ENCODE measurements at places on chromosomes 4 and X.
A peak's percentile ranks its signal among the peaks of the same experiment; 100 is the strongest.

DNA sequence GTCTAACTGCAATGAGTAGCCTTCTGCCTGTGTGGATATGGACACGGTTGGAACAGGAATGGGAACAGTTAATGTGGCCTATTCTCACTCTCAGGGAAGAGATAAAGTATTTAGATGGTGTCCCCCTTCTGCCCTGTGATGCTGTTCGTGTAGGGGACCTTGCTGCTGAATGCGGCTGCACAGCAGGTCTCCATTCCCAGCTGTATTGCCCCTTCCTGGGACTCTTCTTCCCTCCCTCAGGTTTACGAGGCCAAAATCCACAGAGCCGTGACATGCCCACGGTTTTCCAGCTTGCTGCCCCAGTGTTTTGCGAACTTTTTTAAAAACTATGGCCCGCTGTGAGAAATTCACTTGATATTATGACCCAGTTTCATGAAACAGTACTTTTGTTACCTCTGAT is 50.3 kb downstream of the SNX25 start:
- no peak for DNase-seq

DNA sequence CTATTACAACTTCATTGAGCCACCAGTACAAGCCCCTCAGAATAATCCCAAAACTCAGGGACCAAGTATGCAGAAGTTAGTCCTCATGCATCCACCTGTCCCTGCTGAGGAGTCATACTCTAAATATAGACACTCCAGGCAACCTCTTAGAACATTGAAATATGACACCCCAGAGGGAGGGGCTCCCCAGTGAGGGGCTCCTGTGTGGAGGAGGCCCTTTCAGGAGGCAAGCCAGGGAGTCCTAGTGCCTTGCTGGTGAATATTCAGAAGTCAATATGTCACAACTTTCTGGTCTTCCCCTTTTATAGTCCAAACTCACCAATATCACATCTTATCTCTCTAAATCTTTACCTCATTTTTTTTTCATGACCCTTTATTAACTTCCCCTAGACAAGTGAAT is 1.6 kb upstream of the ARMCX6 start:
- DNase-seq, result no peak

- no peak for DNase-seq
Measured at GRCh38 chr4:64774626-64775025, 365.4 kb upstream of the TECRL start.

DNA sequence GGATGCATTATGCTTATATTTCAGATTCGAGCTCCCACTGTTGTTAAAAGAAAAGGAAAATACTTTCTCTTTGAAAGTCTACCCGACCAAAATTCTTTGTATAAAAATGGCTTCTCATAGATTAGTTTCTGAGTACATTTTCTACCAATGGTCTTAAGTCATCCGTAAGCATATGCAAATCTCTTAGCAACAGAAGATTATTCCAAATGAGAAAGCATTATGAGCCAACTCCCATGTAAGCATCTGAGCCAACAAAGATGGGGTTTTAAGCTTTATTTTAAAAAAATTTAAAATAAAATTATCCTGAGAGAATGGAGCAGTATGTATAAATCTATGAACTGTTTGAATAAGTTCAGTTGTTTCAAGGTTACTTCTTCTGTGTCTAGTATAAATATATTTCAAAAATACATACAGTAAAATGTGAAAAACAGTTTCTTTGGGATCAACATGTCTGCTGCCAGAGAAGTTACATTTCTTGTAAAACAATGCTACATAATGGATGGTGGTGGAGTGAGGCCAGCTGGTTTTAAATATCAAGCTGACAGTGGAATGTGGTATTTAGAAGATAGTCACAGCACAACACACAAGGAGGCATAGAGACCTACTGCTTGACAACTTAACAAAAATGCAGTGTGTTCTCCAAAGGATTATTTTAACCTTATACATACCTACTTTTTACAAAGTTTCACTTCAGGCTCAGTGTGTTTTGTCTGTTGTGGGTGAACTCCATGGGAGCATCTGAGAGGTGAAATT is 199.5 kb upstream of the DIPK2B start:
- no peak for DNase-seq

DNA sequence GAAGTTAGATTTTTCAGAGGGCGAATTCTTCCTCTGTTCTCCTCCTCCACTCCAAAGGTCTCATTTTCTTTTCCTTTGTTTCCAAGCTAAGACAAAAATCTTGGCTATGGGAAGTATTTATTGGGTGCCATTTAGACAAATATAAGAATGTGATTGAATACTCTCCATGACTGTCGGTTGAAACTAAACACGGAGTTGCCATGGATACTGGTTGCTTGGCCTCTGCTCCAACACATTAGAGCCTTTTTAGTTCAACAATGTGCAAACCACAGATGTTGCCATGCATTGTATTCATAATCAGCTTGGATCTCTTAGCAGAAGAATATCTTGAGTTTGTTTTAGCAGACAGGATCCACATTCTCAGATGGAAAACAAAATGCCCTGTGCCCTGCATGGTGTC is 366.5 kb upstream of the LCORL start:
- no peak for DNase-seq

GRCh38 chr4:126230269-126230668 is 915.5 kb downstream of the FAT4 start:
- no peak for DNase-seq

GRCh38 chr4:8341691-8342090 is 72.1 kb downstream of the HTRA3 start:
- DNase-seq, result no peak

DNA sequence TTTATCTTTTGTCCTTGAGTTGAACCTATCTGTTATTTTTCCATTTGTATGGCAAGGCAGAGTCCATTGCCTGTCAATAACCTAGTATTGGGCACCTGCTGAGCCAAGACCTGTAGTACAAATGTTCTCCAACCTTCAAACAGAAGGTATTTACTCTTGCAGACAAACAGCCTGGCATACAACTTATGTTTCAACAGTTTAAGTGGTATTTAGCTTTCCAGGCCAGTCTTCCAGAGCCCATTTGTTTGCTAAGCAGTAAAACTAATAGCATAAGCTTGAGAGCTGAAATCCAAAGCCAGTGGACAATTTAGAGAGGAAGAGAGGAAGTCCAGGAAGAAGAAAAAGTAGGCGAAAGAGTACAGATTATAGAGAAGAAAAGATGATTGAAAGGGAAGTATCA is 979.3 kb downstream of the GLUD2 start:
- DNase-seq, result no peak

- no peak for DNase-seq
Measured at GRCh38 chr4:86107112-86107511, 252.7 kb downstream of the MAPK10 start.

- DNase-seq, result no peak
Measured at GRCh38 chrX:48903290-48903689, 5.6 kb downstream of the PQBP1 start.

DNA sequence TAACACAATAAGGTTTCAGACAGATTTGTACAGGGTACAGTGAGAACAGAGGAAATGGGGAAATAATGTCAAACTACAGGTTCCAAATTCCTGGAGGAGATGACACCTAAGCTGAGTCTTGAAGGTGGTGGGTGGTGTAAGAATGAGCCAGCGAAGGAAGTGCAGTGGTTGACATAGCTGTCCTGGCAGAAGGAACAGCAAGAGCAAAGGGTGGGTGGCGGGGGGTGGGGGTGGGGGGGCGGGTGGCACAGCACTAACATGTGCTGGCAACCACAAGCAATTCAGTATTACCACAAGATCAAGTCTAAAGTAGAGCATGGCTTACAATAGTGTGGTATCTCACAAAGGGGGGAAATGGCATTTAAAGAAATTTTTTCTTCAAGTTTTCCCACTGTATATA is 13.1 kb upstream of the G3BP2 start:
- no peak for DNase-seq

DNA sequence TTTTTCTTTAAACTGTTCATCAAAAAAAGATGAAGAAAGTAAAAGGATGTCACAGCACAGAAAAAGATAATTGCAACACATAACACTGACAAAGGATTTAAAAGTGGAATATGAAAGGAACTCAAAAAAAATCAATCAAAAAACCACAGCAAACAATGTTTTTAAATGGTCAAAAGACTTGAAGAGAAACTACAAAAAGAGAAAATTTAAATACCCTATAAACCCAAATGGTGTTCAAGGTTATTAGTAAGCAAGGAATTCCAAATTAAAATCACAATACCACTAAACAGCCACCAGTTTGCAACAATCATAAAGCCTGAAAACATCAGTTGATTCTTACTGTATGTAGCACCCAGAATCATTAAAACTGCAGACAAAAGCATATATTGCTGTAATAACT is 36.5 kb upstream of the PCDH10 start:
- no peak for DNase-seq

GRCh38 chr4:900721-901120 is 31.4 kb downstream of the GAK start:
- no peak for DNase-seq

GRCh38 chr4:169774466-169775445 is 17.0 kb upstream of the HPF1 start:
- DNase-seq, result no peak

GRCh38 chr4:140331245-140331644 is 42.2 kb upstream of the SCOC start:
- DNase-seq, result peak; percentile 8

DNA sequence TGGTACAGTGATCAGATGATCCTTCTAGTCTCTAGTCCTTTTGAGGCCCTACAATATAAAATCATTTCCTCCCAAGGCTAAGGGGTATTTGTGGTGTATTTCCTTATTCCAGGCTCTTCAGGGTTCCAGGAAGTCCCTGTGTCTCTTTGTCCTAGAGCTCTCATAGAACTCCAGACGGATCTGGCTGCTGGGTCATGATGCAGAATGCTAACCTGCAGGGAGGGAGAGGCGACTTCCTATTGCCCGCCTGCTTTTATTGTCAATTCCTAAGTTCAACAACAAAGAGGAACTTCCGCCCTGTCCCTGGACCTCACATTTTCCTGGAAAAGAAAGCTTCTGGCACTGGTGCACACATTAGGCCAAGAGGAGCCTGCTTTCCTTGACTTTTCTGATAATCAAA is 45.9 kb upstream of the ZNF827 start:
- DNase-seq, result no peak

DNA sequence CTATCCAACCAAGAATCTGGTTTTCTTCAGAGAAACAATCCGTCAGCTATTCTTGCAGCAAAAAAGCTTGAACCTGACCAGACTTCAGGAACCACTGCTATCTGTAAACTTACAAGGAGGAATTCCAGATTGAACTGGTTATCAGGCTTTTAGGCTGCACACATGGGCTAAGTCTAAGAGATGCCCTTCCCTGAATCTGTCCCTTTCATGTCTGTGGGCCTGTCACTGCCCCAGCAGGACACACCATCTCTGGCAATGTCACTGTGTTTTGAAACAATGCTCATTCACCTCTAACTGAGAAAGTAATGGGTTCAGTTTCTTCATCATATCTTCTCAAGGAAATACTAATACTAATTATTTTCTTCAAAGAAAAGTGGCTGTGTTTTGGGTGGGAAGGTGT is 72.8 kb downstream of the PARM1 start:
- DNase-seq, result no peak

DNA sequence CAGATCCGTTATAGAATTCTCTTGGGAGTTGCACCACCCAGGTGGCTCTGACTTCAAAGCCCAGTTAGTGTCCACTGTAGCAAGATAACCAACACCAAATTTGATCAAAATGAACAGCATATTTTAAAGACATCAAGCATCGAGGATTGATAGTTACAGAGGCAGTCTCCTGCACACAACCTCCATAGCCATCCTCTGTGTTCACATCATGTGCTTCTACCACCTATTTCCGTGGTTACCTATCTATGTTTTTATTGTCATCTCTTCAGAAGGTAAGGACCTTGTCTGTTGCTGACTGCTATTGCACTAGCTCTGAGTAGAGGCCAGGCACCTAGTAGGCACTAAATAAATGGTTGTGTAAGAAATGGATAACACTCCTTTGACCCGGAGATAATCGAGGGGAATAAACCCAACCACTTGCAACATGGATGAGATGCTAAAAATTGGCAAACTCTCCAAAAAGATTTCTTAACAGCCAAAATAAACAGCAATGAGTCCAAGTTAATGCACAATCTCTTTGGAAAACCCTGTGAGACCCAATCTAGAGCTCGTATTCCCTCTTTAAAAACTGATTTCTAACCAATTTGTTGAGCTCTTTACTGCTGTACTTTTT is 14.7 kb upstream of the C1QTNF7 start:
- no peak for DNase-seq

DNA sequence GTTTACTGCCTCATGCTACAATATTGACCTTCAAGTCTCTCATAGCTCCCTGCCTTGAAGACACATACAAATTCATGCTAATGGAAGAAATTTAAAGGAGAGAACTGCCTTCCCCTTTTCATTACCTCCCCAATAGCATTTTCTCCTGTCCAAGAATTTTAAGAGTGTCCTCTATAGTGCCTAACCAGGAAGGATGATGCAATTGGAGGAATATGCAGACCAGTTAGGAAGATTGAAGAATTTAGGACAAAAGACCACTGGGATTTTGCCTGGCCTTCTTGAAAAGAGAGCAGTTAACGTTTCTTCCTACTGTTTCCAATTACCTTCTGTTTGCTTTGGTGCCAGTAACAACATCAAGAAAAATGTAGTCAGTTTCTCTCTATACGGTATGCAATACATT is 443.9 kb downstream of the INPP4B start:
- DNase-seq, result no peak

DNA sequence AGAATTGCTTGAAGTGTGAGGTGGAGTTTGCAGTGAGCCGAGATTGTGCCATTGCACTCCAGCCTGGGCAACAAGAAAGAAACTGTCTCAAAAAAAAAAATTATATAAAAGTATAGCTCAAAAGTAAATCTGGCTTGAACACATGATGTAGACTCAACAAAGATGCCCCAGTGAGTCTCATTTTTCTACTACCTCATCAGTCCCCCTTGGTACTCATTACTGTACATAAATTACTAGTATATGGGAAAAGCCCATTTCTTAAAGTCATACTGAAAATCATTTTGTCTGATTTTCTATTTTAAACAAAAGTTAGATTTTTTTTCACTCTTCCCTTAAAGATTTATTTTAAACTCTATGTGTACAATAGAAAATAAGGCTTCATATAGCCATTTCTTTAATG is 39.2 kb downstream of the FAM241A start:
- DNase-seq, result no peak

DNA sequence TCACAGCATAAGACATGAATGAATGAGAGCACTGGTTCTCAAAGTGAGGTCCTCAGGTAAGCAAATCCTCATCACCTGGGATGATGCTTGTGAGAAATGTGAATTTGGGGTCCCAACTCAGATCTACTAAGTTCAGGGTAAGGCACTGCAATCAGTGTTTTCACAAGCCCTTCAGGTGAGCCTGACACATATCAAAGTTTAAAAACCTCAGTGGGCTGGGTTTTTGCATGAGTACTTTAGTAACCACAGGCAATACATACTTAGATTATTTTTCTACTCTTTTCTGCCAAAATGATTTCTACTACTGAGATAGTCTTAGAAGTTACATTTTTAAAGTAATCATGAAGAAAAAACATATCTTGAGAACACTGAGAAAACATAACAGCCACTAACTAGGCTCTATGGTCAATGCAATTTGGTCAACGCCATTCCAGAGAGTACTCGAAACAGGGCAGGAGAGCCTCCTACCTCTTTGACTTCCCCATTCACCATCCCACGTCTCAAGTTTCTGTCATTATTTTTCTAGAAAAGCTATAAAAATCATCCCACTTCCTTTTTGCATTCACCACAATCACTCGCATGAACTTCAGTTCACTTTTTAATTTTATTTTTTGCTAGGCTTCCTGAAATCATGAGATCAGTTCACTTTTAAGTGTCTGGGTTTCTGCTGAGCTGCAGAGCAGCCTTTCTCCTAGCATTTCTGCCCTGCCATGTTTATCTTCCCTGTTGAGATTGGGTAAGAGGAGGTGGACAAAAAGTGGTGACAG is 73.8 kb downstream of the MFAP3L start:
- peak; percentile 71 for DNase-seq
